EH (cell line): ENCODE measurements at places on chromosomes 6 and 20.

- DNase-seq, result peak; percentile 21
Measured at GRCh38 chr6:117396228-117396627, 29.5 kb downstream of the ROS1 start.

DNA sequence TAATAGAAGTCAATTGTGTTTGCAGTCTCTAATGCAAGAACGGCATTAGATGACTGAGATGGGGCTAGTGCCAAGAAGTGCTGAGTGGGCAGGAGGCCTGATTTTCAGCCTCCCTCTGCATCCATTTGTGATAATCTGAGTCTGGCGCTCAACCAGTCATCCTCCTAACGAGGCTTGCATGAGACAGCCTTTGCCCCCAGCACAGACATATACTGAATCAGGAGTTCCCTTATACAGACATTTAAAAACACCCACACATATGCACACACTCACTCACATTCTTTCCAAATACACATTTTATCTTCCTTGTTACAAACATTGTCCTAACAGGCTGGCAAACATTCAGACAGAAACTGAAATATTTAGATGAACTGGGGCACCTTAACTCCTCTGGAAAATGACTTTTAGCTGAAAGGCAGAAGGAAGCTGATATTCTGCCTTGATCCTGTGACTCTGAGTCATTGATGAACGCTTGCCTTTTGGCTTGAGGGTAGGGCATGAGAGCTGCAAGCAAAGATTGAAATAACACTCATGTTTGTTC lies 562.3 kb downstream of the DHX35 start:
- DNase-seq, result no peak

- DNase-seq, result peak; percentile 56
Measured at GRCh38 chr6:116969211-116969863, 92.3 kb downstream of the RFX6 start.

DNA sequence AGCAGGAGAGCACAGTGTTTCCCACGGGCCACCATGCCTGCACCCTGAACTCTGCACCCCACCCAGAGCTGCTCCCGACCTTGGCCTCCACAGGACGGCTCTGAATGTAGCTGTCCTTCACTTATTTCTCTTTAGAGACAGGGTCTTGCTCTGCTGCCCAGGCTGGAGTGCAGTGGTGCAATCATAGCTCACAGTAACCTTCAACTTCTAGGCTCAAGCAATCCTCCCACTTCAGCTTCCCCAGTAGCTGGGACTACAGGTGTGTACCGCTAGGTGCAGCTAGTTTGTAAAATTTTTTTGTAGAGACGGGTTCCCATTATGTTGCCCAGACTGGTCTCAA lies 130.9 kb downstream of the AGPAT4 start:
- DNase-seq, result no peak

DNA sequence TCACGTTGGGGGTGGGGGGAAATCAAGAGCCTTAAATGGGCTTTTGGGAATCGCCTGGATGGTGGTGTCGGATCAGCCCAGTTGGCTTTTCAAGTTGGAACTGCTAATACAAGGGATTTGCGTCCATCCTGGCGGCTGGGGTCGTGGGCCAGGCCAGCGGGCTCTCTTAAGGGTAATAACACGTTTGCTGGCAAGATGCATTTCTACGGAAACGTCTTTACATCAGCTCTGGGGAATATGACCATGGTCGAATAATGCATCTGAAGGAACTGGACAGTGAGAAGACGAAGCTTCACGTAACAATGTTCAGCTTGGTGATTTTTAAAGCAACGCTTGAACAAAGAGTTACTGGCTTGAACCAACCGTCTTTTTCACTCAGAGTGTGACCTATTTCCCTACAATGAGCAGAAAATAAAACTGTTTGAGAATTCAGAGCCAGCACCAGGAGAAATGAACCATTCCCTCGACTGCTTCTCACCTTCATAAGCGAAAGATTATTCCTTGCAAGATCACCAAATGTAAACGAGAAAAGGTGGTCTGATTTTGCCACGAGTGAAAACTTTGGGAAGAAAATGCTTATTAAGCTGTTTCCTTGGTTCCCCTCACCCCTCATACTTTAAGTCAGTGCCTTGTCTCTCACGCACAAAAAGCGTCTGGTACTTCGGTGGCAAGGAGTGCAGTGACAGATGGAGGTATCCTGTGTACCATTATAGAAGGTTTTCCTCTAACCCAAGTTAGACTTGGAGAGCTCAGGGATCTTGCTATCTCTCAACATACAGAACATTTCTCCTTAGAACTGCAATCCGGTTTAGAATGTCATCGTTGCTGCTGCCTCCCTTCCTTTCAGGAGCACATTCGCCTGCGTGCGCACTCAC lies 1.4 kb upstream of the MARCKS start:
- peak; percentile 69 for DNase-seq

DNA sequence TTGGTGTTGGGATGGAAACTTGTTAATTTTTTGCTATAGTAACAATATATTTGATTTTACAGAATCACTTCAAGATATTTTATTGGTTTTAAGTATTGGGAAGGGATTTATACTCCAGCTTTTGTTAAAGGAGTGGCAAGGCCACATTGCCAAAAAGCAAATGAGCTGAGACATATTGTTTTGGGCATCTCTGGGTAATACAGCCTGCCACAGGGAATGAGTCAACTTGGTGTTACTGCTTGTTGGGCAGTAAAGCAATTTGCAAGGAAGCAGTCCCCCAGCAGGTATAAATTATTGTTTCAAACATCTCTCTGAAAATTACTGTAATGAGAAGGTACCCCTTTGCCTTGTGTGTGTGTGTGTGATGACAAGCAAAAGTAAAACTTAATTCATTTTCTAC lies 868.3 kb upstream of the FLRT3 start:
- DNase-seq, result no peak

- no peak for DNase-seq
Measured at GRCh38 chr20:32378461-32378860, 20.3 kb downstream of the ASXL1 start.

DNA sequence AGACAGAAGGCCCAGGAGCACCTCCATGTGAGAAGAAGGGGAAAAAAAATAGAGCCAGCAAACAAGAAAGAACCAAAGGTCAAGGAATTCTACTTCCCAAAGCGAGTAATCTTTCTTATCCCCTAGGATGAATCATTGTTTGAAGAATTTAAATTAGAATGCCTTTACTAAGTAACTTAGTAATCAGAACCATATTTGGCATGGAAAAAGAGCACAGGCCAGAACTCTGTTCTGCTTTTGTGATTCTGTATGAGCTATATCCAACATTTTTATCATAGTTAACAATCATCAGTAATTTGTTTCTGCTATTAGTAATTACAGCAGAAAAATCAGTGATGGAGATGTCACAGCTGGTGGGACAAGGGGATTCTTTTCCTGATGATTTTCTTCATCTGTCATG lies 228.8 kb upstream of the FAM83B start:
- peak; percentile 93 for DNase-seq

DNA sequence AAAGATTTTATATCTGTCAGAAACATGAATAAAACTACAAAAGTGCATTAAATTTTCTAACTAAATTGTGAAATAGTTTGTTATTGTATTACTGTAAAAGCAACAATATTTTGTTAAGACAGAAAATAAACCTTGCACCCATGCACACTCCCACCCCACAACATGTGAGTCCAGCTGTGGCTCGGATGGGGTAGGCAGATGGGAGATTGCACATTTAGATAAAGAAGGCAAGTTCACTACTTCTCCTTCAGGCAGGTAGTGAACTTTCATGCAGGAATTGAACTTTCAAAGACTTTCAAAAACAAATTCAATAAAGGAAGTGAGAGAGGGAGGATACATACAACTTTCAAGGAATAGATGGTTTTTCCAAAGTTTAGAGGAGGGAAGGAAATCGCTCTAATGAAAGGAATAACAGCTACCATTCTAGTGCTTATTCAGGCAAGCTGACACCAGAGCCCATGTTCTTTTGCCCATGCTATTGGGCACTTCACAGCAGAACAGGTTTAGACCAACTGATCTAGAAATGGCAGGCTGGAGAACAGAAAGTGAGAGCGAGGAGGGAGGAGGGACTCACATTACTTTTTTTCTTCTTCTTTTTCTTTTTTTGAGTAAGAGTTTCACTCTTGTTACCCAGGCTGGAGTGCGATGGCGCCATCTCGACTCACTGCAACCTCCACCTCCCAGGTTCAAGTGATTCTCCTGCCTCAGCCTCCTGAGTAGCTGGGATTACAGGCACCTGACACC lies 28.5 kb downstream of the SF3B5 start:
- DNase-seq, result no peak

DNA sequence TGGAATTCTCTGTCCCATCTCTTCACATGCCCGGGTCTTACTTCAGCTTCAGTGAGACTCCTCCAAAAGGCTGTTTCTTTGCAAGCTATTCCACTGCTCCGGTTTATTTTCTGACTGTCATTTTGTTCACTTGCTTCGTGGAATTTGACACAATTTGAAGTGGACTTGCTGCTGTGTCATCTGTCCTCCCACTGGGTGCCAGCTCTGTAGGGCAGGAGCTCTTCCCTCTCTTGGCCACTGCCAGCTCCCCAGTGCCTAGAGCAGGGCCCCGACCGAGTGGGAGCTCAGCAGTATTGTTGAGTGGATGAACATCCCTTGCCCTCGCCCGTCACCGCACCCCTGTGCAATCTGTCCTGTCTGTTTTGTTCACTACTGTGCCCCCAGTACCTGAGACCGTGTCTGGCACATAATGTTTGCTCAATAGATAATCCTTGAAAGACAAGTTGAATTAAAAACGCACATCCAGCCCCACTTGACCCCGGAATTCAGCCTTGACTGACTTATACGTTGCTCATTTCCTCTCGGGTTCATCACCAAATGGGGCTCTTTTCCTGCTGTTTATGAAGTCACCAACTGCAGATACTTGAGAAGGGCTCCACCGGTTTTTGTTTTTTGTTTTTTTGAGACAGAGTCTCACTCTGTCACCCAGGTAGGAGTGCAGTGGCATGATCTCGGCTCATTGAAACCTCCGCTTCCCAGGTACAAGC lies 170.3 kb upstream of the KCNG1 start:
- DNase-seq, result peak; percentile 53

DNA sequence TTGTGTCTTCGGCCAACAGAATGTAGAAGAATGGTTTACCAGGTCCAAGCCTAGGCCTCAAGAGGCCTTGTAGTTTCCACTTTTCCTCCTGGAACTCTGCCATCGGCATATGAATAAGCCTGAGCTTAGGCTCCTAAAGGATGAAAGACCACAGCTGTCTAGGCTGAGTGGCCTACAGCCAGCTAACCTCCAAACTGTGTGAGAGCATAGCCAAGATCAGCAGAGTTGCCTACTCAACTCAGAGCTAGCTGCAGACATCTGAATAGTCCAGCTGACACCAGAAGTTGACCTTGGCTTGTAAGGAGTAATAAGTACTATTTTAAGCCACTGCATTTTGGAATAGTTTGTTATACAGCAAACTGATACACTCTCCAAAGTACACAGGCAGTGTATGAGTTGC lies 52.6 kb upstream of the SMIM29 start:
- DNase-seq, result peak; percentile 61

- no peak for DNase-seq
Measured at GRCh38 chr6:9208966-9209365, 773.6 kb upstream of the SLC35B3 start.

GRCh38 chr6:140202964-140203515 lies 828.6 kb upstream of the CITED2 start:
- no peak for DNase-seq

GRCh38 chr6:167736486-167737204 lies 90.1 kb upstream of the AFDN start:
- DNase-seq, result no peak

- DNase-seq, result no peak
Measured at GRCh38 chr6:53864781-53865180, 70.0 kb downstream of the LRRC1 start.

- peak; percentile 4 for DNase-seq
Measured at GRCh38 chr6:106452628-106453027, 92.1 kb downstream of the CRYBG1 start.

DNA sequence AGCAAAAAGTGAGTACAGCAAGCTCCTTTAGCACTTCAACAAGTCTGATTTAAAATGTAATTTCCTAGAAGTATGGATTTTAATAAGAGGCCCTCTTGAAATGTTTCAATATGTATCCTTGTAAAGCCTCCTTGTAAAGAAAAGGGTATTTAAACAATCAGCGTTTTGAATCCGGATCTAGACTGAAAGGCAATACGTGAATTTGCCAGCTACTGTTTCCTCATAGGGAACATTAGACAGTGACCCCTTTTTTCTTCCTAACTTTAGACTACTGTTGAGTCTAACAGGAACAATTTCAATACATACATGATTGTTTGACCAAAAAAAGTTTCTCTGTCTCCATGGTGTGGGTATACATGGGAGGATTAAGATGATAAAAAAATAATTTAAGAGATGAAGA lies 395.0 kb downstream of the TFAP2A start:
- no peak for DNase-seq

DNA sequence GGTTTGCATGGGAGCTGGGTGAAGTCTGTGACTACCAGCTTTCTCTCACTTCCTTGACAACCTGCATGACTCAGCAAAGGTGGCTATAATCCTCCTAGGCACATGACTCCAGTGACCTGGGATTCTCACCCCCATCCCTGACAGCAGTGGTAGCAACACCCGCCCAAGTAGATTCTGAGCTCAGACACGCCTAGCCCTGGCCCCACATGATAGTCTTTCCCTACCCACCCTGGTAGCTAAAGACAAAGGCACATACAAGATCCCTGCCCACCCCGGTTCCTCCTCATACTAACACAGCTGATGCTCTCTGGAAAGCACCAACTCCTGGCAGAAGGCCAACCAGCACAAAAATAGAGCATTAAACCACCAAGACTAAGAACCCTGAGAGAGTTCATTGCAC lies 25.9 kb upstream of the CRISP1 start:
- no peak for DNase-seq

DNA sequence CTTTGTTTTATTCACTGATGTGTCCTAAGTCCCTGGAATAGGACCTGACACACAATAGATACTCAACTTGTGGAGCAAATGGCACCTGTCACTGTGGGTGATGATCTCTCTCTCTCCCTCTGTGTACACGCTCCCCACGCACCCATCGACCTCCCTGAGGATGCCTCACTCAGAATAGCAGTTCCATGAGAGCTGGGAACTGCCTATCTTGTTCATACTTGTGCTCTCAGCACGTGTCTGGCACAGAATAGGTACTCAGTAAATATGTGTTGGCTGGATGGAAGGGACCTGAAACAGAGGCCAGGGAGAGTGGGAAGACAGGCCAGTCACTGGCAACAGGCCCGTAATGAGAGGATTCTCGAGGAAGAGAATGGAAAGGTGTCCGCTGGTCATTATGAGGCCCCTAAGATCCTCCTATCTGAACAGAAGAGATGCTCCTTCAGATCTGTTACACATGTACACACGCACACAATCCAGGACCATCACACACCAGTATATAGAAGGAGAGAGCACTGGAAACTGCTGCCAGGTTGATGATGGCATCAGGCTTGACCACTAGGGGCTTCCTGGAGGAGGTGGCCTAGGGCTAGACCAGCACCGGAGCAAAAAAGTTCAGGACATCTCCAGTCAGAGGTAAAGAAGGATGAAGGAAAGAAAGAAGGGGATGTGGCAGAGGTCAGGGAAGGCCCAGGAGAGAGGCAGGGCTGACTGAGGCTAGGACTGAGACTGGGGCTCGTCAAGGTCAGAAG lies 30.9 kb downstream of the VEGFA start:
- DNase-seq, result no peak

GRCh38 chr6:43532201-43532600 lies 15.3 kb downstream of the POLR1C start:
- DNase-seq, result peak; percentile 23

- DNase-seq, result peak; percentile 98
Measured at GRCh38 chr20:36605399-36606157, at the start of gene RAB5IF. TSS of gene RAB5IF (plus strand) at chr20:36605779. CDS start at chr20:36605952, 173 bp downstream.

- no peak for DNase-seq
Measured at GRCh38 chr20:48571949-48572847, 255.6 kb downstream of the PREX1 start.
